GM23338 (cell line): ENCODE measurements at places on chromosomes 3 and 15.
A peak's percentile ranks its signal among the peaks of the same experiment; 100 is the strongest.

GRCh38 chr15:50192164-50192563 is 10.2 kb downstream of the SLC27A2 start:
- no peak for DNase-seq

- DNase-seq: no peak
Observed at GRCh38 chr15:98651036-98651481, 2.7 kb downstream of the IGF1R start.

- DNase-seq: no peak
Observed at GRCh38 chr15:30984542-30984941, 6.9 kb downstream of the MTMR10 start.

DNA sequence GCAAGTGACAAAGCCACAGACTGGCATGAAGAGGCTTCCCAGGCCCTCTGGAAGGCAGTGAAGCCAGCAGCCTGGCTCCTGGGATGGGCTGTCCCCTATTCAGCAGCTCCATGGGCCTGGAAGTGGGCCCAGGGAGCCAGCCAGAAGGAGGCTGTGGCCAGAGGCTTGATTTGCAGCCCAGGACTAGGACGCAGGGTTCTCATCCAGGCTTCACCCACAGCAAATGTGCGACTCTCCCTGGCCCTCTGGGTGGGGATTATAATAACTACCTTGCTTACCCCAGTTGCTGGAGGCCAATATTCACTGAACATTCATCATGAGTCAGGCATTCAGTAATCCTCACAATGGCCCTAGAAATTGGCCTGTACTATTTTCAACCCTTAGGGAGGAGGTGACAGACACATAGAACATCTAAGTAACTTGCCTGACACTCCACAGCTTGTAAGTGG is 24.6 kb upstream of the SRP14 start:
- no peak for DNase-seq

DNA sequence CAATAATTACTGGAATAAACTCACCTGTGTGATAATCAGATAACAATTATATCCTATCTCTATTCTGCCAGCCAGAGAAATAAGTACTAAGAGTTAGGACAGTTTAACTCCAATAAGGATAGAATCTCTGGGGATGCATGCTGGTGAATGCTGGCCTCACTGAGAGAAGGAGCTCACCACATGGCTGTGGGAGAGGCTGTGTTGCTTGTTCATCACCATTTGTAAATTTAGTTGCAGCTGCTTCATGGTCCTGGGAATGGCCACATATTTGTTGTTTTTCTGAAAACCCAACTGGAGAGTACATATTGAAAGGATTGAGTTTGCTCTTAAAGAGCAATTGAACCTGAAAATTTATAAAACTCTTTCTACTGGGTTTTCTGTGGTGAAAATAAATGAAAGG is 207.3 kb downstream of the NECTIN3 start:
- no peak for DNase-seq

DNA sequence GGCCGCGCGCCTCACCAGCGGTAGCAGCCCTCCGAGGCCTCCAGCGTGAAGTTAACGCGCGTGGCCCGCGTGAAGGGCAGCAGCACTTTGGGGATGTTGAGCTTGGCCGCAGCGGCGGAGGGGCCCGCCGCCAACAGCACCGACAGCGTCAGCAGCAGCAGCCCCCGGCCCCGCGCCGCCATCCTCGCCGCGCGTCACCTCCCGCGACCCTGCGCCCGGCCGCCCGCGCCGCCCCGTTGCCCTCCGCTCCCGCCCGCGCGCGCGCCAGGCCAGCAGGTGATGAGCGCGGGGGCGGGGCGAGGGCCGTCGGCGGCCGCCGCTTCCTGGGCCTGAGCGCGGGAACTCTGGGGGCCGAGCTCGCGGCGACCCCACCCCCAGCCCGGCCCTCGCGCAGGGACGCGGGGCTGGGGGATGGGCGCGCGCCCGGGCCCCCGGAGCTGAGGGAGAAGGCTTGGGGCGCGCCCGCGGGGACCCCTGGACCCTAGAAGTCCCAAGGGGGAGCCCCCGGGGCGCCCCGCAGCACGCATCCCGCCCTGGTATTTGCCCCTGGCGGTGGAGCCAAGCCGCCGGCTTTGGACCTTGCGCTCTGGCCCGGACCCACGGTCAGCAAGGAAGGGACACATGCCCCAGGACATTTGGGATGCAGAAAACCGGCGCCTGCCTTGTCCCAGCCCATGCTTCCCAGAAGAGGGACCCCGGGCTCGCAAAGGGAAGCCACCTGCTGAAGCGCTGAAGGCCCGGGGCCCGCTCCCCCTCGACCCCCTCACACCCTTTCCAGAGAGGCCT is at the start of gene NUP210:
Gene NUP210, minus strand, starts transcription at position 278 of the 786 bp plus-strand sequence. Its CDS starts 96 bp downstream, at position 182.
- DNase-seq: peak; percentile 86

DNA sequence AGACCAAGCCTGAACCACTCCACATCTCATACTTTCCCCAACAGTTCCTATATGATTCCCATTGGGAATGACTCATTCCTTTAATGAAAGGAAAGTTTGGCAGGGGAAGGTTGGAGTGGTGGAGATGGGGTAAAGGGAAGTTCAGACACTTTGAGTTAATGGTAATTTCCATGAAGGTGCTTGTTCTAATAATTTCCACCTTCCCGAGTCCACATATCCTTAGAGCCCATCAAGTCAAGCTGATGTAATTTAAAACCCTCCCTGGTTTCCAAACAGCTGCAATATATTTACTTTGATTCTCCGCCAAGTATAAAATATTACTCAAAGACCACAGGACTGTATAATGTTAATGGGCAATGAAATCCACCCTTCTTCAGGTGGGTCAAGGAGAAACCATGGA is 95.0 kb upstream of the GALNT15 start:
- DNase-seq: no peak

DNA sequence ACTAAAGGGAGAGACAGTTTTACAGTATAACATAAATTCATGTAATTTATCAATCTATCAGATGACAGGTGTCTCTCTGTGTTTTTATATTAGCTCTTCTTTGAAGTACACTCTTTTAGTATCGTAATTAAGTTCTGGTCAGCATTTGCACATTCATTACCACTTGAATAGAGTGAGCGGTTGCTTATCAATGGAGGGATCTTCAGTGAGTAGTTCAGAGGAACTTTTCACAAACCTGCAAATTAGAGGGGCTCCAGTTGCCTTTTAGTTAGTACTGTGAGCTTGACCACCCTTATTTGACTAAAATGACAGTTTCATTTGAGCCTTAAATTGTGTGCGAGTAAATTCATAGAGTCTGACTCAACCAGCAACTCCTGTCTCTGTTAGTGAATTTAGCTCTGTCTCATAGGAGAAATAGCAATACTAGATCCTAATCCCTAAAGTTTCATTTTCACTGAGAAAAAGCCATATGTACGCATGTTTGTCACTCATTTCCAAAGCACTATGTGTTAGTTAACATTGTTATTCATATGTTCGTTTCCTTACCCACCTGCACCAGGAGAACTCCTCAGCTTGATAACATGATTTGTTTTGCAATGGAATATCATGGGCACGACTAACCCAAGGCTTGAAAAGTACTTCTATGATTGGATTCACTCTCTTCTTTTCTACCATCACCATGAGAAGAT is 57.5 kb upstream of the ZBED2 start:
- peak; percentile 21 for DNase-seq

DNA sequence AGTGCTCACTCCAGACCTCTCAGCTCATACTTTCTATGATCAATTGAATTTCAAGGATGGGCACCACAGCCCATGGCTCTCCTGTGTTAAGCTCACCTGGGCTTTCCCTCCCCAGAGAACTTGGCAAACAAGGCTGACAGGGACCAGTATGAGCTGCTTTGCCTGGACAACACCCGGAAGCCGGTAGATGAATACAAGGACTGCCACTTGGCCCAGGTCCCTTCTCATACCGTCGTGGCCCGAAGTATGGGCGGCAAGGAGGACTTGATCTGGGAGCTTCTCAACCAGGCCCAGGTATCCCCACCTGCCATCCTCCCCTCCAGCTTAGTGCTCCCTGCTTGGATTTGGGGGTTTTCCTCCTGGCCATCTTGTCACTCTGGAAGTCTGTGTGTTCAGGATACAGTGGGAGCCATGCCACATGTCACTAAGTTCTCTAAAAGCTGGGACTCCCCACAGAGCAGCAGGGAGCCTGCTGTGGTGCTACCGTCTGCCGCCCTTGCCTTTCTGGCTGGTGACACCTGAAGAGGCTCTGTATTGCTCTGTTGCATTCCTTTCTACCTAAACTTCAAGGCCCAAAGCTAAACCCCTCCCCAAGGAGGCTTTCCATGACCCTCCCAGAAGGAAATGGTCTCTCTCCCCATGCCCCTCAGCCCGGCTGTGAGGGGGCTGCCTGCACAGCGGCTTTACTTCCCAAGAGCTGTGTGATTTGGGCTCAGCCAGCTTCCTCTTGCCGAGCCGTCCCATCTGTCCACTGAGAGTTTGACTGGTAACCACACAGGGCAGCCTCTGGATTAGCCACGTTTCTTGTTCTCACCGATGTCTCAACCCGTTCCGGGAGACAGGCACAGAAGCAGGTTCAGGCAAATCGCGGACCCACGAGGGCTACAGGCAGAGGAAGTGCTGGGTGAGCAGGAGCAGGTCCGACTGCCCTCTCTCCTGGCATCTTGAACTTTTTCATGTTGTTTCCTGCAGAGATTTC is 10.8 kb downstream of the TF start:
- no peak for DNase-seq

GRCh38 chr3:157199841-157200240 is 39.9 kb upstream of the CCNL1 start:
- DNase-seq: no peak

- no peak for DNase-seq
Observed at GRCh38 chr3:112773864-112774263, 72.8 kb downstream of the CD200R1L start.

DNA sequence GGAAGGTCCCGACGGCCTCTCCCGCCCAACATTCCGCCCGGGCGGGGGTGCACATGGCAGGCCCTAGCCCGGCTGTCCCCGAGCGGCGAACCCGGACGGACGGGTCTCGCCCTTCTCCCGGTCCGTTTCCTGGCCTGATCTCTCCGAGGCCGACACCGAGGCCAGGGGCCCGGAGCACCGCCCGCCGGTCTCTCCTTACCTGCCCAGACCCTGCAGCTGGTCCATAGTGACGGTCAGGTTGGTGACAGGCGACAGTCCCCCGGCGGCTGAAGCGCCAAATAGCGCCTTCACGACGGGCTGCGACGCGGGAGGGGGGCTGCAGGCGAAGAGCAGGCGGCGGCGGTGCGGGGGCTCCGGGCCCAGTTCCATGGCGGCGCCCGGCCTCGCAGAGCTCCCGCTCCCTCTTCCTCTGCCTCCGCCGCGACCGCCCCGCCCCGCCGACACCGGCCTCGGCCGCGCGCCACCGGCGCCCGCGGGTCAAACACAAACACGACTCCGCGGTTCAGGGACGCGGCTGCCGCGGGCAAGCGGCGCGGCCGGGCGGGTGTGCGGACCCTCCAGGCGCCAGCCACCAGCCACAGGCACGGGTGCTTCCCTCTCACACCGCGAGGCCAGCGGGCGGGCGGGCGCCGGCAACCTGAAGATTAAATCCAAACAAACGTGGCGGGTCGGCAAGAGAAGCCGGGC is 495 bp downstream of the CDC25A start:
- peak; percentile 39 for DNase-seq

DNA sequence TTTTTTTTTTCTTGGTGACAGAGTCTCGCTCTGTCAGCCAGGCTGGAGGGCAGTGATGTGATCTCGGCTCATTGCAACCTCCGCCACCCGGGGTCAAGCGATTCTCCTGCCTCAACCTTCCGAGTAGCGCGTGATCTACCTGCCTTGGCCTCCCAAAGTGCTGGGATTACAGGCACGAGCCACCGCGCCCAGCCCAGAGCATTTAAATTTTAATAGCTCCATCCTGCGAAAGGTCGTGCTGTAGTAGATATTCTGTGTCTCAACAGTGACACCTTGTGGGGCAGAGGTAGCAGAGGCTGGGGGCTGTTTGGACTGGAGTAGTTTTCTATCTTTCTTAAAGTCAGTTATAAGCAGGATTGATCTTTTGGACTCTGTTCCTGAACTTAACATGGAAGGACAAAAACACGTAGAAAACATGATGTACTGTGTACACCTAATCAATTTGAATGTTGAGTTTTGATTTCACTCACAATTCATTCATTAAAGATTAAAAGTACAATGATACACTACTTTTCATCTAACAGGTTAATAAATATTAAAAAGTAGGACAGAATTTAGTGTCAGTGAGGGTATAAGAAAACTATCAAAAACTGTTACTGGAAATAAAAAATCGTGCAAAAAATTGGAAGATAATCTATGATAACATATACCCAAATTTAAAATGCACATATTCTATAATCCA is 11.0 kb upstream of the PDCD6IP start:
- peak; percentile 92 for DNase-seq

- DNase-seq: no peak
Observed at GRCh38 chr3:10777627-10778026, 38.4 kb upstream of the SLC6A11 start.

GRCh38 chr3:150371741-150372254 is 36.3 kb upstream of the TSC22D2 start:
- DNase-seq: no peak

- no peak for DNase-seq
Observed at GRCh38 chr3:67846166-67846565, 191.8 kb upstream of the SUCLG2 start.

DNA sequence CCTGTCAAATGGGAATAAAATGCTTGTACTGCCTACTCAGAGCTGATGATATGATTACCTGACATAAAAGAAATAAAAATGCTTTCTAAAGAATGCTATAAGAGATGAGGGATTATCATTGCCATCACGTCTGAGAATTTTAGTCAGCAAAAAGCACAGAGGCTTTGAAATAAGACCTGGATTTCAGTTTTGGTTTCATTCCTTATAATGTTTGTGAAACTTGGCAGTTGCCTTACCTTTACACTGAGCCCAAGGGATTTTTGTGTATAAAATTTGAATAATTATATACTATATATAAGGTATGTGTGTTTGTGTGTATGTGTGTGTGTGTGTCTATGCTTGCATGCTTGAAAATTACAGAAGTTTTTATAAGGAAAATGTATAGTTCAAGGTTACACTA is 634.8 kb upstream of the BCHE start:
- no peak for DNase-seq

DNA sequence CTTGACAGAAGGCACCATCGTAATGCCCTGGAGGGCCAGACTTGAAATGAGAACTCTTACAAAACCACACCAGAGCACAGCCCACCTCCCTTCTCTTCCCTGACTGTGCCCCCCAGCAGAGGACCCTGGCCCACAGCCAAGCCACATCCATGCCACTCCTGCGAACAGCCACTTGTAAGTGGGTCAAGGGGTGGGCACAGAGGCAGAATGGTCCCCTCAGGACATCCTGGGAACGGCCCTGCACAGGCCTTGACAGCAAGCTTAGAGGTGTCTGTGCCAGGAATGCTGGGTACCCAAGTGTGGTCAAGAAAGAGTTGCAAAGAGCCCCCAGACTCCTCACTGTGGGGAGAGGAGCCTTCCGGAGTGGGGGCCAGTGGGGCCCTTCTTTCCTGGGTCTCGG is 33.3 kb downstream of the HCN4 start:
- DNase-seq: no peak

- DNase-seq: no peak
Observed at GRCh38 chr3:83065851-83066460, 1304.5 kb upstream of the GBE1 start.
